ENCODE measurements at places on chromosomes 13 and 19. TPM values are rescaled to one million over a fixed set of nuclear protein-coding genes. Genes with fewer than 3 reads are reported as not detected.

Gene CGB2
- not detected for total RNA-seq

Gene KLK8
- not detected for total RNA-seq

Gene C13orf42
- 0.21 TPM for total RNA-seq

Gene NCAN
- total RNA-seq, result 0.05 TPM

Gene TMEM145
- total RNA-seq, result 3.9 TPM

Gene CYP2A6
- total RNA-seq, result not detected

Gene ZNF99
- total RNA-seq, result not detected

Gene ELSPBP1
- not detected for total RNA-seq

Gene PTPRH
- not detected for total RNA-seq

Gene ZNF211
- total RNA-seq, result 31.1 TPM

Gene TRPC4
- total RNA-seq, result 6.5 TPM

GRCh38 chr13:40120288-40120687 is 464.8 kb downstream of the COG6 start:
- peaks cover 7% of the 10 kb centered on the region for H3K4me1 ChIP-seq
- H3K4me3 ChIP-seq, result no peak overlapping the region
- no peaks in the 10 kb centered on the region for H3K27me3 ChIP-seq
- no peak for DNase-seq
- no peaks in the 10 kb centered on the region for H3K36me3 ChIP-seq

DNA sequence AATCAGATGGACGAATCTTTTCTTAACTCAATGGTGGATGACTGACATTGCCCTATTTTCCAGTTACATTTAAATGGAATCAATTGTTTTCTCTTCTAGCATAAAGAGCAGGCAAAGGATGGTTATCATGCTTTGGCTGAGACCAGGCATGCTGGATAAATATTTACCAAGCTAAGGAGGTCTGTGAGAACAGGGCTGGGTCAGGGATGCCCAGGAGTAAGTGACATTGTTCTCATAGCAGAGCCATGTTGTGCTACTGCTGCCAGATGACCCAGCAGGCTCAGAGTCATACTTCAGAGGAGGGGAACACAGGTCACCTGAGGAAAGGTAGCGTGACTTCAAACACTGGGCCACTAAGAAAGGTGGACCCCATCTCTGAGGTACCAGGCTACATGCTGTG is 116.0 kb upstream of the RNF113B start:
- H3K4me1 ChIP-seq, result peaks cover 25% of the 10 kb centered on the region
- no peak for DNase-seq
- H3K27ac ChIP-seq, result no peak overlapping the region
- peaks cover 9% of the 10 kb centered on the region for H3K27me3 ChIP-seq
- peaks cover 3% of the 10 kb centered on the region for H3K36me3 ChIP-seq

DNA sequence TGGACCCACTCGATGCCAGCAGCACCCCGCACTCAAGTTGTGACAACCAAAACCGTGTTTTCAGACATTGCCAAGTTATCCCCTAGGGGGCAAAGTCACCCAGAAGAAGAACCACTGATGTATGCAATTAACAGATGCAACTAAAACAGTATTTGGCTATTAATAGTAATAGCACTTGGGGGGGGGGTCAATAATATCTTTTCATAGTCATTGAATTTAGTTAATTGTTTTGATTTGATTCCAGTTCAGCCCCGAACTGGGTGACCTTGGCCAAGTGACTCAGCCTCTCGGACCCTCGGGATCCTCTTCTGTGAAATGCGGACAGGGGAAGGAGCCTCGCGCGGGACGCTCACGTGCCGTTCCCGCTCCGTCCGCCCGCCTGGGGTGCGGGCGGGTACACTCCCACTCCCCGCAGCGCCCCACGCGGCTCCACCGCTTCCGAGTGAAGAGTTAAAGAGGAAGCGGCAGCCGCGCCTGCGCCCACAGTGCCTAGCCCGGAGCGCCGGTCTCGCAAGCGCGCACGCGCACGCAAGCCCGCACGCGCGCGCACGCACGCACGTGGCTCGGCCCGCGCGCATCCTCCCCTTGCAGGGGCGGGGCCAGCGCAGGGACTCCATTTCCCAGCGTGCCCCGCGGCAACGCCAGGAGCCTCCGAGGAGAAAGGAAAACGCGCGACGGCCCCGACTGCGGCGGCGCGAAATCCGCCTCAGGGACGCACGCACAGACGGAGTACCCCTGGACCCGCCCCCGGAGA is 435 bp upstream of the DAZAP1 start:
- H3K4me1 ChIP-seq, result peaks cover 30% of the 10 kb centered on the region
- DNase-seq, result peak; percentile 100
- H3K27me3 ChIP-seq, result peaks cover 29% of the 10 kb centered on the region

DNA sequence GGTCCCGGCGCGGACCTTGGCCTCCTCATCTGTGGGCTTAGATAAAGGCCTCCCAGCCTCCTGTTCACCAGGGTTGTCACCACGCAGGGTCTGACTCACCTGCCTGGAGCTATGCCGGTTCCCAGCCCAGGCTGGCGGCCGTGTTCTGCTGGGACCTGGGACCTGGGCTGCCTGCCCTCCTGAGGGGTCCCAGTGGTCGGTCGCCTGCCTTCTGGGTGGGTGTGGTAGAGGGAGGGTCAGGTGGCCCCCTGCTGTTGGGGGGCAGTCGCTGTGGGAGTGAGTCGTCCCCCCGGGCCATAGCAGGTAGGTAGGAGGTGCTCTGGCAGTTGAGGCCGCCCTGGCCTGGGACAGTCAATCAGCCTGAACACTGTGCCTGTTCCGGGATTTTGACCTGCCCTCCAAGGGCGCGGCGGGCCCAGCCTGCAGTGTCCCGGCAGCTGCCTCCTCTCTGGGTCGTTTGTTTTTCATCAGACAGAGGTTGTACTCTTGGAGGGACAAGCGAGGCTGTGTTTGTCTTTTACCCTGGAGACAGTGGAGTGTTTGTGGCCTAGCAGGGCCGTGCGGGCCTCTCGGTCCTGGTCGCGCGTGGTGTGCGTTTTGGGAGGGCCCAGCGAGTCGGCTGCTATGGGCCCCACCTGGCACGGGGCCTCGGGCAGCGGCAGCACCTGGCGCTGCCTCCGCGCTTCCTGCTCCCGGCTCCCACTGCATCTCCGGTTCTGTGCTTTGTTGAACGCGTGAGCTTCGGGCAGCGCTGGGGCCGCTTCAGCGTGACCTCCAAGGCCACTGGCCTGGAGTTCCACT is 2.6 kb downstream of the ADAT3 start:
- H3K4me1 ChIP-seq, result peaks cover 15% of the 10 kb centered on the region
- peaks cover 4% of the 10 kb centered on the region for H3K36me3 ChIP-seq
- peaks cover 3% of the 10 kb centered on the region for H3K27me3 ChIP-seq
- H3K27ac ChIP-seq, result no peak overlapping the region
- no peak for DNase-seq
- H3K4me3 ChIP-seq, result no peak overlapping the region

- H3K27me3 ChIP-seq, result peaks cover 2% of the 10 kb centered on the region
- H3K36me3 ChIP-seq, result no peaks in the 10 kb centered on the region
- H3K4me3 ChIP-seq, result no peak overlapping the region
- no peaks in the 10 kb centered on the region for H3K4me1 ChIP-seq
- no peak for DNase-seq
- H3K27ac ChIP-seq, result no peak overlapping the region
Observed at GRCh38 chr19:33840783-33841182, 44.1 kb downstream of the KCTD15 start.

DNA sequence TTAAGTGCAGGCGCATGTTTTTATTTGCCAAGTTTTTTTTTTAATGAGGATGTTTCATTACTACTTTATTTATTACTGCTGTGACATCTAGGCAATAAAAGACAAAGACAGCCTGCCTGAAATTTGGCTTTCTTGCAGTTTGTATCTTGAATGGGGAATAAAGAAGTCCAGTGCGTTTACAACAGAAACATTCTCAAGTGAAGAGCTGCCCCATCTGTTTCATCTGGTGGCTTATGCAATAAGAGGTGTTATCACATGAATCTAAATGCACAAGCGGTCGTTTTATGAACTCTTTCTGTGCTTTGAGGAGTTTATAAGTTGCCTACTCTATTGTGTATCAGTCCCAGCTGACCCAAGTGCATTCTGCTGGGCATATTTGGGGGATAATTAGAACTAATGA is 12.6 kb upstream of the MAB21L1 start:
- H3K4me1 ChIP-seq, result no peaks in the 10 kb centered on the region
- no peak overlapping the region for H3K27ac ChIP-seq
- no peak overlapping the region for H3K4me3 ChIP-seq
- H3K36me3 ChIP-seq, result no peaks in the 10 kb centered on the region
- no peak for DNase-seq

- DNase-seq, result no peak
- H3K27me3 ChIP-seq, result no peaks in the 10 kb centered on the region
- no peaks in the 10 kb centered on the region for H3K4me1 ChIP-seq
- no peak overlapping the region for H3K27ac ChIP-seq
- H3K36me3 ChIP-seq, result no peaks in the 10 kb centered on the region
Observed at GRCh38 chr13:91767651-91768050, 369.2 kb downstream of the GPC5 start.

GRCh38 chr13:76293751-76294150 is 592.5 kb downstream of the KCTD12 start:
- DNase-seq, result no peak
- H3K27ac ChIP-seq, result no peak overlapping the region
- no peaks in the 10 kb centered on the region for H3K27me3 ChIP-seq
- no peaks in the 10 kb centered on the region for H3K36me3 ChIP-seq
- no peaks in the 10 kb centered on the region for H3K4me1 ChIP-seq

- no peak overlapping the region for H3K27ac ChIP-seq
- H3K4me3 ChIP-seq, result no peak overlapping the region
- H3K27me3 ChIP-seq, result peaks cover 3% of the 10 kb centered on the region
- H3K36me3 ChIP-seq, result no peaks in the 10 kb centered on the region
- no peak for DNase-seq
- H3K4me1 ChIP-seq, result no peaks in the 10 kb centered on the region
Observed at GRCh38 chr13:39967199-39967959, 311.9 kb downstream of the COG6 start.

GRCh38 chr13:22405891-22406290 is 735.0 kb downstream of the FGF9 start:
- H3K27me3 ChIP-seq, result peaks cover 1% of the 10 kb centered on the region
- H3K36me3 ChIP-seq, result no peaks in the 10 kb centered on the region
- DNase-seq, result no peak

GRCh38 chr19:2268861-2269243 is 12.6 kb upstream of the JSRP1 start:
- peaks cover 14% of the 10 kb centered on the region for H3K27me3 ChIP-seq
- H3K36me3 ChIP-seq, result peaks cover 9% of the 10 kb centered on the region
- peak overlapping the region; percentile 89 for H3K4me3 ChIP-seq
- H3K4me1 ChIP-seq, result peaks cover 9% of the 10 kb centered on the region

GRCh38 chr13:96553796-96554195 is 440.5 kb downstream of the OXGR1 start:
- H3K4me1 ChIP-seq, result no peaks in the 10 kb centered on the region
- H3K27ac ChIP-seq, result no peak overlapping the region
- no peaks in the 10 kb centered on the region for H3K36me3 ChIP-seq
- DNase-seq, result no peak

DNA sequence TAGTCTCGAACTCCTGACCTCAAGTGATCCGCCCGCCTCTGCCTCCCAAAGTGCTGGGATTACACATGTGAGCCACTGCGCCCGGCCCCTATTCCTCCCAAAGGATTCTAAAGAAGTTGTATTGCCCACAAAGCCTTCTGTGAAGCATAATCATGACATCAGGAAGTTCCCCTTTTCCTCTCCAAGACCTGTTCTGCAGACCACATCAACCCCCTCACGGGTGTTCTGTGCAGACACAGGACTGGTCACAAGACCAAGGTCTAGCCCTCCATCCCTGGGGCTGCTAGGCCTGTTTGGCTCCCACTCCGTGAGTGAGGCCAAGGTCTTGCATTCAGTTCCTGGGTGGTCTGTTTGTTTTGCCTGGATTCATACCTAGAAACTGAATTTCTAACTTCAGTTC is 178.1 kb downstream of the FLT1 start:
- H3K4me1 ChIP-seq, result peaks cover 35% of the 10 kb centered on the region
- DNase-seq, result no peak
- H3K27ac ChIP-seq, result no peak overlapping the region
- H3K27me3 ChIP-seq, result peaks cover 17% of the 10 kb centered on the region

GRCh38 chr13:52706081-52706480 is 33.5 kb downstream of the CNMD start:
- no peaks in the 10 kb centered on the region for H3K36me3 ChIP-seq
- no peak overlapping the region for H3K27ac ChIP-seq
- H3K4me3 ChIP-seq, result no peak overlapping the region
- no peak for DNase-seq

DNA sequence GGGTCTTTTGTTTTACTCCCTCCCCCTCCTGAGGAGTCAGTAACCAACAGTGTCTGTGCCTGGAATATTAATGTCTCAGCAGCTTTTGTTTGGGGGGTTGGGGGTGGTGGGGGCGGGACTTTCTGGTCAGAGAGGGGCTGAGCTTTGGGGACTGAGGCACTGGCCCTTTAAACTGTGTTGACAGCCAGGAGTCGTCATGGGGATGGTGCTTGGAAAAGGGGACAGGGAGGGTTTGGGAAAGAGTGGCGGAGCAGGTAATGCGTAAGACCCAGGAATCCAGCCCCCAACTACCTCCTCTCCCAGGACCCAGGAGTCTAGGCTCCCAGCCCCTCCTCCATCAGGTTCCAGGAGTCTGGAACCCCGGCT is 5.2 kb downstream of the CADM4 start:
- H3K27me3 ChIP-seq, result peaks cover 12% of the 10 kb centered on the region
- no peak for DNase-seq
- peaks cover 17% of the 10 kb centered on the region for H3K4me1 ChIP-seq
- no peak overlapping the region for H3K4me3 ChIP-seq
- peaks cover 11% of the 10 kb centered on the region for H3K36me3 ChIP-seq
- no peak overlapping the region for H3K27ac ChIP-seq

DNA sequence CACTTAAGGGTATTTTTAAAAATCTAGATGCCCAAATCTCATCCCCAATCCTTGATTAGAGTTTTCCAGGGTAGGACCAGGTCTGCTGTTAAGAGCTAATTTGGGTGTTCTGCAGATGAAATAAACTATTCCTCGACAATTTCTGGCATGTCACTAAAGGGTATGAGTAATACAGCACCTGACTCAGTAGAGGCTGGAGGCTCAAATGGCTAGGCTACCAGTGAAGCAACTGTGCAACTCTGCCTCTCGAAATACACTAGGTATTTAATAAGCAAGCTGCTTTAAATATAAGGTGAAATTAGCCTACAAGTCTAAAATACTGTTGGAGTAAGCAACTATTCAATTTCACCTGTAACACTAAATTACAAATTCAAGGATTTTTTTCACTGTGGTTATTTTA is 1.5 kb downstream of the RNF6 start:
- H3K36me3 ChIP-seq, result peaks cover 21% of the 10 kb centered on the region
- no peak for DNase-seq

DNA sequence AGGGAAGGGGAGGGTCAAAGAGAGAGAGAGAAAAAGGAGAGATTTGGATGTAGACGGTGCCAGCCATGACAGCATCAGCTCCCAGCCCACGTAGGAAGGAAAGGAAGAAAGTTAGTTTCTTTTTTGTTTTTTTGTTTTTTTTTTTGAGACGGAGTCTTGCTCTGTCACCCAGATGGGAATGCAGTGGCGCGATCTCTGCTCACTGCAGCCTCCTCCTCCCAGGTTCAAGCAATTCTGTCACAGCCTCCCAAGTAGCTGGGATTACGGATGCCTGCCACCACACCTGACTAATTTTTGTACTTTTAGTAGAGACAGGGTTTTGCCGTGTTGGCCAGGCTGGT is 27.6 kb downstream of the ELL start:
- H3K36me3 ChIP-seq, result no peaks in the 10 kb centered on the region
- no peak overlapping the region for H3K4me3 ChIP-seq
- H3K27me3 ChIP-seq, result peaks cover 5% of the 10 kb centered on the region
- DNase-seq, result no peak

GRCh38 chr19:18309525-18310064 is 13.3 kb downstream of the LSM4 start:
- no peak overlapping the region for H3K4me3 ChIP-seq
- peaks cover 8% of the 10 kb centered on the region for H3K27me3 ChIP-seq
- no peak overlapping the region for H3K27ac ChIP-seq
- peaks cover 15% of the 10 kb centered on the region for H3K36me3 ChIP-seq
- H3K4me1 ChIP-seq, result peaks cover 17% of the 10 kb centered on the region
